ENCODE measurements at places on chromosomes 5 and 9. TPM values are rescaled to one million over a fixed set of nuclear protein-coding genes. Genes with fewer than 3 reads are reported as not detected.

Gene SAXO1
- not detected for total RNA-seq

Gene MRRF
- total RNA-seq, result 31.1 TPM

DNA sequence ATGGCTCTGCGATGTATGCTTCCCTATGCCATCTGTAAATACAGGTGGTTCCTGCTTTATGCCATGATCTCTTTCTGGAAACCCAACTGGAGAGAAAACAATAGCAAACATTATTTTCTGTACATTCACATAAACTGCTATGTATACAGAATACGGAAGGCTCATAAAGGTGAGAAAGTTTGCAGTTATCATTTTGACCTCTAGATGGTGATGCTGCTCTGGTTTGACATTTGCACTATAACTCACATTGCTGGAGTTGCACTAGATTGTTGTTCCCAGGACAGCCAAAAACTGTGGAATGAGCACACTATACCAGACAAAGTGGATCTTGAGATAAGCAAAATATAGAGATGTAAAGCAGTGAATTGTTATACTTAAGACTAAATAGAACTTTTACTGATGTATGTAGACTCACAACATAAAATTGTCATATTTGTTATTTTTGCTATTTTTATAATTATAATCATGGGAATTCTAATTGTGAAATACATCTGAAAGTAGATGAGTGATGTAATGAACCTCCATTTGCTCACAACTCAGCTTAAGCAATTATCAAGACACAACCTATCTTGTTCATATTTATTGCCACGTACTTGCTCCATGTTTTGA is 246.5 kb downstream of the PTPRD start:
- no peak for DNase-seq

Gene SLC34A1
- not detected for total RNA-seq

- no peak for DNase-seq
Measured at GRCh38 chr5:139566611-139567010, 5.5 kb downstream of the UBE2D2 start.

- DNase-seq, result no peak
Measured at GRCh38 chr5:80761966-80762365, 107.2 kb upstream of the DHFR start.

DNA sequence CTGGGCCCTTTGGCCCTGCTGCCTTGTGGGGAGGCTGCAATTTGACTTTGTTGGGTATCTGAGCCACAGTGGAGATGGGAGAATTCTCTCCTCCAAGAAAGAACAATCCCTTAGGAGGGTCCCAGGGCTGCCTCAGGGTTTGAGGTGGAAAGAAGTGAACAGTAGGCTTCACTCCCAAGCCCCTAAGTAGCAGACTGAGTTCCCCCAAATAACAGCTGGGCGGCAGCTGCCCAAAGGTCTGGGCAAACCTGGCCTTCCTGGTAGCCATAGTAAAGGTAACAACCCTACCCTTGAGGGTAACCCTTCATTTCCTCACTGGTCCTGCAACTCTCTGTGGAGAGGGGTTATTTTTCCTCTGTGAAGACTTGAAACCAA is 746 bp downstream of the RGS3 start:
- no peak for DNase-seq

Gene MOB3B
- 1.7 TPM for total RNA-seq

Gene PDCD1LG2
- total RNA-seq, result 1.3 TPM

Gene SEMA5A
- total RNA-seq, result 0.66 TPM

DNA sequence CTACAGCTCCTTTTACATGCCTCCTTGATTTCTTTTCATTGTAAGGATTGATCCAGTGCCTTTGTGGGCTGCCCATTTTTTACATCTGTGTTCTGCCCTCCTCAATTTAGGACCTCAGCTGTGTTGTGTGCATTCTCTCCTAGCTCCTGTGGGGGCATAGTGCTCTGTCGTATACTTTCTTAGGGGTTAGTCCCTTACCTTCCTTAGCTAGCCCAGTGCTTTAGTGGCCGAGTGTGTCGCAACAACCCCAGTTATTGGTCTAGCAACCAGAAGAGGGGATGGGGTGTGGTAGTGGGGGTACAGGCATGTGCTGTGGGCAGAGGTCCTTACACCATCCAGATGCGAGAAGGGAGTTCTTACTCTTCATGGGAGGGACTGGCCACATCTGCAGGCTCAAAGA is 12.1 kb downstream of the MTRR start:
- DNase-seq, result no peak

DNA sequence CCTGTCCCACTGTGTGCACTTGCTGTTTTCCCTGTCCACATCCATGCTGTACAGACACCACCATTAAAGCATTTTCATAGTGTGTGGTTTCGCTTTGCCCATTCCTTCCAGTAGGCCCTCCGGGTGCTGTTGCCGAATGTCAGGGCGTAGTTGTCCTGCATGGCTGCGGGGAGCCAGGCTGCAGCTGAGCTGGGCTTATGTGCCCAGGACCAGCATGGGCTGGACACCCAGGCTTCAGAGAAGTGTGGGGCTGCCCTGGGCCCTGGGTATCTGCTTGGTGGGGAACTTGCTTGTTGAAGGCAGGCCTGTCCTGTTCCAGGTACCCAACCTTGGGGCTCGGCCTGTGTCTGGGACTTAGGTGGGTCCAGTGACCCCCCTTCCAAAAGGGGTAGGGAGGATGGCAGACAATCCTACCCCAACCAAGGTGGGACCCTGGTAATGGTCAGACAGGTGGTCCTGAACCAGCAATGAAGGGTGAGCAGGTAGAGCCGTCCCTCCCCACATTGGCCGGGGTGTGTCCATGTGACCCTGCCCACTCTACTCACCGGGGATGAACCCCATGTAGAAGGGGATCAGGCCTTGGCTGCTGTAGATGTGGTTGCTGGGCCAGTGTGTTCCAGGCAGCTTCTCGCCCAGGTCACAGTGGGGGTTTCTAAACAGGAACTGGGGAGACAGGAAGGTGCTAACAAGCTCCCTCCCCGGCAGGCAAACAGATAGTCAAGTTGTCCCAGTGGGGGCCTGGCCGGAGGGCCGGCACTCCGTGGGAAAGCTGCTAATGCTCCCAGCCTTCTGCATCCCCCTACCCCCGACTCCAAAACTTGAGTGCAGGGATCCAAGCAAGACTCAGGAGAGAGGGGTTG is 2.8 kb downstream of the TUBB4B start:
- no peak for DNase-seq

Measured in psoas muscle (tissue), 8 donors.